ENCODE measurements at places on chromosomes 6 and 20.

- DNase-seq = no peak
Measured at GRCh38 chr20:1824181-1824580, 71.0 kb upstream of the SIRPA start.

DNA sequence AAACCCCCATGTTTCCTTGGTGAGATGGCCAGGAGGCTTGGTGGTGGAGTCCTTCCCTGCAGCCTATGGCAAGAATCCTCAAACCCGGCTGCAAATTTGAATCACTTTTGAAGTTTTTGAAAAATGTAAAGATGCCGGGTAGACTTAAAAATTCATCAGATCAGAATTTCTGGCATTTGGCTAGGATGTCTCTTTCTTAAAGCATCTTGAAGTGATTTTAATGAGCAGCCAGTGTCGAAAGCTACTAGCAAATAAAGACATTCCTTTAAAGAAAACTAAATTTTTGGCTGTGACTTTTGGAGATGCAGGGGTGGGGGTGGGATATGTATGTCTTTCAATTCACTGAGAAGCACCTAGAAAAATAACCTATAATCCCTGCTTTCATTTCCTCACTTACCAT, 25.6 kb upstream of the NOX3 start:
- DNase-seq = no peak

- DNase-seq = no peak
Measured at GRCh38 chr6:134046054-134046453, 6.4 kb downstream of the SLC2A12 start.

GRCh38 chr20:62969179-62969760, 16.8 kb downstream of the SLC17A9 start:
- no peak for DNase-seq

DNA sequence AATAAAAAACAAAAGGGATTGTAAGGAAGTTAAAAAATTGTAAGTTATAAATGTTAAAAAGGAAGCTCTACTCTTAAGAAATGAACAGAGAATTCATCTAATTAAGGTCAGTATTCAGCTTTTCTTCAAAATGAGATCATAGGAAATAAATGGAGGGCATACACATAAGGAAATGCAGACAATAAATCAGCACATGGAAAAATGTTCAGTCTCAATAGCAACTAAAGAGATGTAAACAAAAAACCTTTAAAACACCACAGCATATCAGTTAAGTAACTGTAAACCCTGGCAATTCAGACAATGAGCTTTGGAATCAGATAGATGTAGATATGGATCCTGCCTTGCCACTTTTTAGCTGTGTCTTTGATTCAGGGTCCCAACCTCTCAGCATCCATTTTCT, 24.0 kb upstream of the CLIC5 start:
- DNase-seq = no peak
